ENCODE measurements at places on chromosomes 16 and 17.

DNA sequence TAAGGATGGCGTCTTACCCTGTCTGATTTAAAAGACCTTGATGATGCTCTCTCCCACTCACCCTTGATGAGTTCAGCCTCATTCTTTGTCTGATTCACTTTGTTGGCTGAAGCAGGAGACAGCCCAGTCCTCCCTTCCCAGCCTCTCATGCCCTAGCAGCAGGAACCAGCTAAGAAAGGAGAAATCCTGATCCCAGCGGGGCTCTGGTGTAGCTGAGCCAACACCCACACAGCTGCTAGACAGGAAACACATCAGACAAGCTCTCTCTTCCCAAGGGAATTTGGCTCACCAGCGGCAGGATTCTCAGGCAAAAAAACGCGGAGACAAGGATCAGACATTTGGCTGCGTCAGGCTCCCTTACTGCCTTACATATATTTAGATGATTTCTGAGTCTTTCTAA, 211.5 kb downstream of the CDH11 start:
- DNase-seq, result peak; percentile 89

GRCh38 chr17:77145224-77145611, 4.4 kb downstream of the SEC14L1 start:
- DNase-seq, result no peak

DNA sequence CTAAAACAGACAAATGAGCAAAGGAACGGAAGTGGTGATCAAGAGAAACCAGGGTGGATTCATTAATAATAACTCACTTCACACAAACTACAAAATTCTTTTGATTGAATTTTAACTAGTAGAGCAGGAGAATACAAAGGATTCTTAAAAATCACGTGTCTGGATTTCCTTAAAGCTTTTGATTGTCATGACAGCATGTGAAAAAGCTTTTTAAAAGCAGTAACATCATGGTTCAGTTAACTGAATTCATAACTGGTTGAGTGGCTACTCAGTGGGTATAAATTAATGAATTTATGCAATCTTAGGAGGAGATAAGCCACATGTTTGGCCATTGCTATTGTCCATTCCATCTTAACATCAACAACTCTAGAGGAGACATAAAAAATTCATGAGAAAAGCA, 333.2 kb downstream of the SLC39A11 start:
- no peak for DNase-seq

DNA sequence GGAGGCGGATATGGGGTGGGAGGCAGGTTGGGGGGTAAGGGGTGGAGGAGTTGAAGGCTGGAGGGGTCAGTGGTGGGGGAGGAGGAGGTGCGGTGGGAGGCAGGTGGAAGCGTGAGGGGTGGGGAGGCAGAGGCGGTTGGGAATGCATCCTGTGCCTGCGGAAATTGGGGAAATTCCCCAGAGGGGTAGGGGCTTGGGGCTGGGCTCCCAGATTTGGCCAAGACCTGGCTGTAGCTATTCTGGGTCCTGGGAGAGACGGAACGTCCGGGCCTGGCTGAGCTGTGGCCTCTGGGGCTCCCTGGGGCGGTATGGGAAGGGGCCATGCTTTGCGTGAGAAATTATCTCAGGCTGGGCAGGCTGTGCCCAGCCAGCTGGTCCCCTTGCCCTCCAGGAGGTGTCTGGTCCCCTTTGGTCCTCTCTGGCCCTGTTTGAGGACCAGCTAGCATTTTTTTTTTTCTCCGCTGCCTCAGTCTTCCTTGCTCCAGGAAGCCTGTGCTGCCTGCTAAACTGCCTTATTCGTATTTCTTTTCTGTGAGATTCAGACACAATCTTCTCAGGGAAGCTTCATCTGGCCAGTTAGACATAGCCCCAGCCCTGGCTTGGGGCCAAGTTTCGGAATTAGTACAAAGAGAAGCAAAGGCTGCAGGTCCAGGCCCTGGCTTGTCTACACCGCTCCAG, 7.3 kb upstream of the TRPV2 start:
- no peak for DNase-seq
